ENCODE measurements at places on chromosomes 5 and 9. TPM values are rescaled to one million over a fixed set of nuclear protein-coding genes. Genes with fewer than 3 reads are reported as not detected.
A peak's percentile ranks its signal among the peaks of the same experiment; 100 is the strongest.

GRCh38 chr9:38350529-38350928 is 42.0 kb upstream of the ALDH1B1 start:
- no peak overlapping the region for H3K27ac ChIP-seq
- DNase-seq = no peak
- H3K4me1 ChIP-seq = peaks cover 15% of the 10 kb centered on the region
- H3K4me3 ChIP-seq = no peak overlapping the region

DNA sequence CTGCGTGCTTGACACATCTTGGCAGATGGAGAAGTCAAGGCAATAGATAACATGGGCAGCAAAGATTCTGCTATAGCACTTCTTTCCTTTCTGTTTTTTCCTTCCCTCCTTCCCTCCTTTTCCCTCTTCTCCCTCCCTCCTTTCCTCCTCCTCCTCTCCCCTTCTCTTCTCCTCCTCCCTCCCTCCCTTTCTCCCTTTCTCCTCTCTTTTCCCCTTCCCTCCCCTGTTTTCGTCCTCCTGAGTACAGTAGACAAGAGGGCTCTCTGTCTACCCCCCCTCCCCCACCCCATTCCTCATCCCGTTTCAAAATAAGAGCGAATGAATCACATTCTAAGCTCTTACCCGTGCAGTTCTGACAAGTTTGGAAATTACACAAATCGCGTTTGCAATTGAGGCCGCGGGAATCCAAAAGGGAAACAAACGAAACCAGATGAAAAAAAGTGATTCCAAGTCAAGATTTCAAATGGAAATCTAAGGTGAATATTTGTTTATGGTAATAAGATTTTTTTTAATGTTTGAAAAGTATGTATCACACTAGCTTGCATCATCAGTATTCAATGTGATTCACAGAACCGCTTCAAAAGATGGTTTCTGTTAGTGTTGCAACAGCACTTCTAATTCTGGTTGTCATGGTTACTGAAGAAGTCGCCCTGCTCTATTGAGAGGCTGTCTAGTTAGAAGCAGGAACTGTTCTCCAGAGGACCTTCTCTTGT is 1.3 kb downstream of the NIM1K start:
- H3K36me3 ChIP-seq = no peaks in the 10 kb centered on the region
- H3K27me3 ChIP-seq = no peaks in the 10 kb centered on the region

DNA sequence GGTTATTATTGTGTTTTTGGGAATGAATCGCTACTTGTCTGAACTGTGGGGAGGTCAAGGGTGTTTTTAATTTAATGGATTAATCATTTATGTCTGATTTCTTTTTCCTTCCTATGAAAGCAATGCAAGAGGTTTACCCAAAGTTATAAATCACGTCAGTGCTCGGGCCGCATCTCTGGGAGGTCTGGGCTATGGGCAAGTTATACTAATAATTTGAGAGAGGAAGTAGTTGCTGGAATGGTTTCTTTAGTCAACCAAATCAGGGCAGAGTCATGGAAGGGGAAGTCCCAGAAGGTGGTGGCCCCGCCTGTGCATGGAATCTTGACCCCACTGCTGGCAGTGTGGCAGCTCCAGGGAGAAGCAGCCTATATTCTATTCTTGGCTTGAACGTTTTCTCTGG is 180.2 kb downstream of the HSPA4 start:
- no peaks in the 10 kb centered on the region for H3K27me3 ChIP-seq
- H3K4me1 ChIP-seq = no peaks in the 10 kb centered on the region
- H3K4me3 ChIP-seq = no peak overlapping the region
- H3K27ac ChIP-seq = no peak overlapping the region

- DNase-seq = no peak
- H3K36me3 ChIP-seq = no peaks in the 10 kb centered on the region
- no peak overlapping the region for H3K27ac ChIP-seq
- H3K4me3 ChIP-seq = no peak overlapping the region
Measured at GRCh38 chr5:158951436-158952247, 148.1 kb downstream of the EBF1 start.

SAPCD2 gene
- 0.26 TPM for total RNA-seq

DNA sequence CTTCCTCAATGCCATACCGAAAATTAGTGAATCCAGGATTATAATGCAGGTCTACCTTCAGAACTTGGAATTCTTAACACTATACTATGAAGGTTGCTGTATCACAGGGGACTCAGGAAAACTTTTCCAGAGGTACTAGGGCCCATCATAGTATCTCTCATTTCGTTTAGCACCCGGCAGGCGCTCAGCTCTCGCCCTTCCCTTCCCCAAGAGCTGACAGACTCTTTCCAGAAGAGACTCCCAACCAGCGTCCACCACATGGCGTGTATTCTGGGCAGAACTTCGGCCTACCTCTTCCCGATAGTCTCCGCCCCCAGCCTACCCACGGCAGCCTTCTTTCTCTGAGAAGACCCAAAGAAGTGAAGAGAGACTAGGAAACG is 271 bp downstream of the NOL8 start:
- peak overlapping the region; percentile 92 for H3K27ac ChIP-seq
- H3K27me3 ChIP-seq = no peaks in the 10 kb centered on the region
- peak; percentile 94 for DNase-seq
- peaks cover 20% of the 10 kb centered on the region for H3K36me3 ChIP-seq
- H3K4me3 ChIP-seq = peak overlapping the region; percentile 88
- H3K4me1 ChIP-seq = peaks cover 15% of the 10 kb centered on the region

FAM221B gene
- total RNA-seq = not detected

GCNT4 gene
- 3.6 TPM for total RNA-seq

DNA sequence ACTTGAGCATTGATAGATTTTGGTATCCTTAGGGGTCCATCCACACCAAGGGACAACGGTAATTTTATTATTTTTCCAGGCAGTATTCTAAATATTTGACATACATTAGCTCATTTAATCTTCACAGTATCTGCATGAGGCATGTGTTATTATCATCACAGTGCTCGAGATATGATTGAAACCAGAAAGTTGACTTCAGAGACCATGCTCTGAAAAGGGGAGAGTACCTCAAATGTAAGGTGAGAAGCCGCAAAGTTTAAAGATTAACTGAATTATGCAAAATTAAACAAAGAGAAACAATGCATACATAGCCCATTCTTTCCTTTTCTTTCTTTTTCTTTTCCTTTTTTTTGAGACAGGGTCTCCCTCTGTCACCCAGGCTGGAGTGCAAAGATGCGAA is 104.1 kb downstream of the SLC25A46 start:
- H3K27ac ChIP-seq = no peak overlapping the region
- H3K27me3 ChIP-seq = no peaks in the 10 kb centered on the region
- H3K4me3 ChIP-seq = no peak overlapping the region
- no peak for DNase-seq

GABBR2 gene
- total RNA-seq = not detected

ORM1 gene
- not detected for total RNA-seq

FCN1 gene
- total RNA-seq = 1.3 TPM

AFAP1L1 gene
- total RNA-seq = 10.0 TPM

GRCh38 chr9:89896806-89897340 is 292.1 kb downstream of the GADD45G start:
- peaks cover 11% of the 10 kb centered on the region for H3K4me1 ChIP-seq
- no peaks in the 10 kb centered on the region for H3K27me3 ChIP-seq
- H3K4me3 ChIP-seq = no peak overlapping the region
- H3K27ac ChIP-seq = no peak overlapping the region

PCDHB15 gene
- total RNA-seq = 4.0 TPM

TRAF1 gene
- 4.0 TPM for total RNA-seq

GRCh38 chr5:133344266-133344665 is 268.1 kb downstream of the FSTL4 start:
- no peaks in the 10 kb centered on the region for H3K36me3 ChIP-seq
- no peak for DNase-seq
- no peak overlapping the region for H3K27ac ChIP-seq
- H3K27me3 ChIP-seq = no peaks in the 10 kb centered on the region

GRCh38 chr5:149730620-149731331 is 666 bp downstream of the PPARGC1B start:
- peak overlapping the region; percentile 97 for H3K27ac ChIP-seq
- peaks cover 36% of the 10 kb centered on the region for H3K4me1 ChIP-seq
- no peaks in the 10 kb centered on the region for H3K36me3 ChIP-seq
- H3K4me3 ChIP-seq = peak overlapping the region; percentile 97
- H3K27me3 ChIP-seq = no peaks in the 10 kb centered on the region

All from esophagus muscularis mucosa (tissue), 4 donors.